ENCODE measurements at places on chromosomes 1 and 21.

GRCh38 chr21:42534421-42535378 lies 21.0 kb downstream of the SLC37A1 start:
- no peak for DNase-seq

DNA sequence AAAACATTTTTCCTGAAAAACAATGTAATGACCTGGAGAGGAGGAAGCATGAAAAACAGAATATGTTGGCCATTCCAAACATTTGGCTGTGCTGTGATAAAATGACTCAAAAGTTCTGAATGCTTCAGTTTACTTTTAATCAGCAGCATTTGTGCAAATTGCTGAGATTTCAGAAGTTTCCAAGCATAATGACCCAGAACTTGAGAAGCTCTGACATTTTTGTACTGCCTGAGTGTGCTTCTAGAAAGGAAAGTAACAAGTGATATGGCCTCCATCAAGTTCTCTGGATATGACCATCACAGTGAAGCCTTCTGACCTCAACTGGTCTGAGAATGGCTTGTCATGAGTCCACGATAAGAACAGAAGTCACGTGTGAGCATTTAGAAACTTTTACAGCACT lies 283.4 kb upstream of the ZRANB2 start:
- DNase-seq = no peak

- DNase-seq = no peak
Measured at GRCh38 chr1:238177351-238177750, 286.6 kb upstream of the ZP4 start.

GRCh38 chr1:68225781-68226180 lies 6.5 kb downstream of the WLS start:
- no peak for DNase-seq

DNA sequence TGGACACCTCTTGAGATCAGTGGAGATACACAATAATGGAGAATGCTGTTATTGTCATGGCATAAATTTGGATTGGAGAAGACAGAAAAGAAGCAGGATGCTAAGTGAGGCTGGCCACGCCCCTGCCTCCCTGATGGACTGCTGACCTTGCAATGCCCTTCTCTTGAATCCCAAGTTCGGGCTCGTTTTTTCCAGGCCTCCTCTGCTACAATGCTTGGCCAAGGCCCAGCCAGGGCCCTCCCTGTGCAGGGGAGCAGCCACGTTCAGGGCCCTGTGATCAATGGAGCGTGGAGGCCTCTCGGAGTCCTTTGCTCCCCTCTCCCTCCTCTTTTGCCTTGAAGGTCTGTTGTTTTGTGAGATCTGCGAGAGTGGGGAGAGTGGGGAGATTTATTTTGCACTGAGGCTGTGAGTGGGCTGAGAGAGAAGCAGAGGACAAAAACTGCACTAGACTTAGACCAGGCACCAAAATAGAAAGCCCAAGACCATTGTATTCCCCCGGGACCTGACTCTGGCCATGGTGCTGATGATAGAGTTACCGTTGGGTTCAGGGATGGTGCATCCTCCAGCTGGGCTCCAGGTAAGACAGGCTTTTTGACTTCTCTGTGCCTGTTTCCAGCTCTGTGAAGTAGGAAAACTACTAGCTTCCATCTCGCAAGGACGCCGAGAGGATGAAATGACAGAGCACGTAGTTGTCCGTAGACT lies 268.6 kb downstream of the KAZN start:
- DNase-seq = no peak

GRCh38 chr1:170064821-170065220 lies 9.7 kb downstream of the KIFAP3 start:
- DNase-seq = no peak

- no peak for DNase-seq
Measured at GRCh38 chr1:997713-997992, 2.2 kb downstream of the HES4 start.

DNA sequence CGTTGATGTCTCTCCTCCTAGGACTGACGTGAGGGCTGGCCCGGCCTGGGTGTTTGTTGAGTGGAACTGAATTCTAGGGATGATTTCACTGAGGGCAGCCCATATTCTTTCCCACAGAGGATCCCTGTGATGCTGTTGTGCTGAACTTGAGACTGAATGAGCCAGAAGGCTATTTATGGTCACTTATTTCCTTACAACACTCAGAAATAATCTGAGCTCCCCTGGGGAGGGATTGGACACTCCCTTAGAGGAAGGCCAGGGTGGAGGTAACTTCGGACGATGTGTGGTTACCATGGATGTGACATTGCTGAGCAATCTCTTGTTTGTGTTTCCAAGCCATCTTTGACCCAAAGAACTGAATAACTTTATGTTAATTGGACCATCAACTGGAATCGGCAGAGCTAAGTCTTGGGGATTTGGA lies 5.1 kb upstream of the TMCO4 start:
- DNase-seq = no peak

DNA sequence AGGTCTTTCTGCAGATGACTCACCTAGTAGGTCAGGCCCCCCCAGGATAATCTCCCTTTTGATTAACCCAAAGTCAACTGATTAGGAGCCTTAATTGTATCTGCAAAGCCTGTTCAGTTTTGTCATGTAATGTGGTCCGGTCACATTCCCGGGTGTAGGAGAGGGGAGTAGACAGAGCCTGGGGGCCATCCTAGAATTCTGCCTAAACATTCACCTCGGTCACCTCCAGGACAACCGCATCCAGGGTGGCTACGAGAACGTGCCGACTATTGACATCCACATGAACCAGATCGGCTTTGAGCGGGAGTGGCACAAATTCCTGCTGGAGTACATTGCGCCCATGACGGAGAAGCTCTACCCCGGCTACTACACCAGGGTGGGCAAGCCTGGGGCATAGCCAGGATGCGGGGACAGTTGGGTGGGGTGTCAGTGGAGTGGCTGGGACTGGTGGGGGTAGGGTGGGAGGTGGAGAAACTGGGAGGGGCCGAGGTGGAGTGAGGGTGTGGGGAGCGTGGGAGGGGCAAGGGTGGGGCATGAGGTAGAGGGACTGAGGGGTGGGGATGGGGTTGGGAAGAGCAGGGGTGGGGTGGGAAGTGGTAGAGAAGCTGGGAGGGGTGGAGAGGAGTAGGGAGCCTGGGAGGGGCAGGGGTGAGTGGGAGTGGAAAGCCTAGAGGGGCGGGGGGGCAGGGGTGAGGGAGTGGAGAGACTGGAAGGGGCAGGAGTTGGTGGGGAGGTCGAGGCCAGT lies 9.6 kb upstream of the MFN2 start:
- no peak for DNase-seq

GRCh38 chr1:67350783-67351182 lies 43.1 kb downstream of the IL12RB2 start:
- DNase-seq = no peak

GRCh38 chr1:165551469-165551868 lies 7.7 kb downstream of the LRRC52 start:
- DNase-seq = no peak

DNA sequence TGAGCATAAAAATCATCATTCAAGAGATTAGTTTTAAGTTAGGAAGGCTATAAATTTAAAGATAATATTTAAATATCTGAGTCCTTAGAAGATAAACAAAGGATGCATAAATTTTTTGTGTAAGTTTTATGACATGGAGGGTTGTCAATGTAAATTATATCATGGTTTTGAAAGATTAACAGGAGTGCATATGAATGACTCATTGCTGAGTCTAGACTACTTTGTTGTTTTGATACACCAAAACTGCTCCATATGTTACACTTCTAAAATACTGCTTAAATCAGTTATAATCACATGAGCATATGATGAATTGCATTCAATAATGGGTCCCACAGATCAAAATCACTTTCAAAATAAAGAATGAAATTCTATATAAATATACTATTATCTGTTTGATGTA lies 312.5 kb downstream of the KCNT2 start:
- peak; percentile 10 for DNase-seq

- DNase-seq = no peak
Measured at GRCh38 chr21:36806103-36806502, 107.2 kb downstream of the SIM2 start.

GRCh38 chr1:23088027-23088426 lies 68.8 kb downstream of the KDM1A start:
- no peak for DNase-seq

DNA sequence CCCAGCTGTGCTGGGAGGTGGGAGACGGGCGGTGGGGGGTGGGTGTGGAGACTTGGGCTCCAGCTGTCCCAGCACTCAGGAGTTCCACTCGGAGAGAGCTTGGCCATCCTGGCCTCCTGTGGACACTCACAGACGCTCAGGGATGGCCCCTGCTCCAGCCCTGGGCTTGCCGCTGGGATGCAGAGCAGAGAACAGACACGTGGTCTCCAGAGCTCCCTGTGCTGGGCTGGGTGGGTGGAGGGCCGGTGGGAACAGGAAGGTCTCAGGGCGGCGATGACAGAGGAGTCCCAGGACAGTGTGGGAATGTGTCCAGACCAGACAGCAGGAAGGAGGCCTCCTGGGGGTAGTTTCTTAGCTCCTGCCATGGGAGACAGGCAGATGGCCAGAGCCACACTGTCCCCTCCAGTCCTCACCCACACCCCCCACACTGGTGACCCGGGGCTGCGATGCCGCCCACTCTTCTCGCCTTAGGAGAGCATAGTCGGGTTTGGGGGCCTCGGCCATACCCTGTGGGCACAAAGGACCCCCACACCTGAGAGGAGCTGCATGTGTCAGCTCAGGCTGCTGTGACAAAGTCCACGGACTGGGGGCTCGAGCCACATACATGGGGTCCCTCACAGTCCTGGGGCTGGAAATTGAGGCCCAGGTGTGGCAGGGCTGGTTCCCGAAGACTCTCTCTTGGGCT lies 2.0 kb downstream of the KRTAP10-9 start:
- DNase-seq = no peak

GRCh38 chr1:155984341-155984740 lies 6.0 kb upstream of the ARHGEF2 start:
- no peak for DNase-seq
